Urothelium cell line (cell line): ENCODE measurements at places on chromosomes 16 and 17.

DNA sequence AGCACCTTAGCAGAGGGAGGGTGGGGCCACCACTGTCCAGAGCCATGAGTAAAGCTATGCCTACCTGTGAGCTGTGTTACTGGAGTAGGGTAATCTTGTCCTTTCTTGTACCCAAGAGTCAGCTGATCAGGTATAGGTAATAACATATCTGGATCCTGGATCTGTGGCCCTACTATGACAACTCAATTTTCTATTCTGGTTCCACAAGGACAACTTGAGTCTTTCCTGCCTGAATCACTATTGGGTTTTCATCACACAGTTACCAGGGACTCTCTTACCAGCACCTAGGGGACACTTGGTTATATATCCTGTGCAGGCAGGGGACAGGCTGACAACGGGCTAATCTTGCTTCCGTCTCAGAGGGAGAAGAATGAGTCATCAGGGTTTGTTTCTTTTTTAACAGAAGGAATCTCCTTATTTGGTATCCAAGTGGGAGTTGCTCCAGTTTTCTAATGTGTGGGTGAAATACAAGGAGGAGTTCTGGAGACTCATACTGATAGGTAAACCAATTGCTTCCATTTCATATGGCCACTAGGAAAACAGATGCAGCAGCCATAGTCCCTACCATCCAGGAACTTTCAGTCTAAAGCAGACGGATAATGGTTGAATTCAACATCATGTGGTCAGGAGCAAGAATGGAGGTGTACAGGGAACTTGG is 6.8 kb downstream of the ZNF267 start:
- no peak for DNase-seq

GRCh38 chr17:44349553-44350070 is 4.5 kb downstream of the GRN start:
- no peak for DNase-seq

DNA sequence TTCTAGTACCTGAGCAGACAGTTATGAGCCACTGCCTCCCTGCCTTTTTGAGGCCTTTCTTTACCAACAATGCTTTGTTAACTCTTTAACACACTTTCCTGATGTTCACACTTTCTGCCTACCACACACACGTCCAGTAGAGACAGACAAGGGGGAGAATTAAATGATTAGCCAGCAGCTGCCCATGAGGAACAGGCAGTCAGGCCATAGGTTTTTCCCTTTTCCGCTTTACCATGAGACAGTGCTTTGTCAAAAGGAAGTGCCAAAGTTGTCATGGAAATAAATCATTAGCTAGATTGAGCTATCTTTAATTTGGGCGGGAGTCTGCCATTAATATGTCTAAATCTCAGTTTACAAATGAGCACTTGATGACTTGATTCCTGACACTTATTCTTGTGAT is 102.1 kb downstream of the PITPNC1 start:
- no peak for DNase-seq

DNA sequence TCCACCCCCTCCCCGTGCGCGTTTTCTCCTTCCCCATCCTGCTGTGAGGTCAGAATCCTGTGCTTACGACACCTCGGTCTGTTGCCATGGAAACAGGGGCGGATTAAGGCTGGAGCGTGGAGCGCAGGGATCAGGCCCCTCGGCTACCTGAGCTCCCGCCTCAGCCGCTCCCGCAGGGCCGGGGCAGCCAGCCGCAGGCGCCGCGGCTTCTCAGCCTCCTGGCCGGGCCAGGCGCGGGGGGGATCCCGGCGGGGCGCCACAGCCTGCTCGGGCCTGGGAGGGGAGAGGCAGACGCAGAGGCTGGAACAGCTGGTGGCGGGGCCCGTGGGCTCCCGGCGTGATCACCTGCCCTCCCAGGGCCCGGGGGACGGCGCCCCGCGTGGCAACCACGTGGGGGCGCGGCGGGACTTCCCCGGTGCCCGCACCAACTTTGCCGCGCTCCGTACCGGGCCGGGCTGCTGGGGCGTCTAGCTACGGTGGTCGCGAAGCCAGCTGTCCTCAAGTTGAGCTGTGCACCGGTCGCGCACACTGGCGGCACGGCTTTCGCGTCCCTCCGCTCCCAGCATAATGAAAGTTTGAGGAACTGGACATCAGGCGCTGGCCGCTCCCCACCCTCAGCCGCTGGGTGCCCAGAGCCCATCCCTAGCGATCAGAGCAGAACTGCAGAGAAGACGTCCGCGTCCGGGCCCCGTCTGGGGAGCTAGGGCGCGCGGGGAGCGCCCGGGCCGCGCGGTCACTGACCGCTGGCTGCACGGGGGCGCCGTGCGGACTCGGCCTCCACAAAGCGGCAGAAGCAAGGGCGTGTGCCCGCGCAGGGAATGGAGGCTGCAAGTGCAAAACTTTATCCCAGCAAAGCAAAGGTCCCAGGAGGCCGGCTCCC is 1.2 kb downstream of the RTN4RL1 start:
- DNase-seq: no peak

DNA sequence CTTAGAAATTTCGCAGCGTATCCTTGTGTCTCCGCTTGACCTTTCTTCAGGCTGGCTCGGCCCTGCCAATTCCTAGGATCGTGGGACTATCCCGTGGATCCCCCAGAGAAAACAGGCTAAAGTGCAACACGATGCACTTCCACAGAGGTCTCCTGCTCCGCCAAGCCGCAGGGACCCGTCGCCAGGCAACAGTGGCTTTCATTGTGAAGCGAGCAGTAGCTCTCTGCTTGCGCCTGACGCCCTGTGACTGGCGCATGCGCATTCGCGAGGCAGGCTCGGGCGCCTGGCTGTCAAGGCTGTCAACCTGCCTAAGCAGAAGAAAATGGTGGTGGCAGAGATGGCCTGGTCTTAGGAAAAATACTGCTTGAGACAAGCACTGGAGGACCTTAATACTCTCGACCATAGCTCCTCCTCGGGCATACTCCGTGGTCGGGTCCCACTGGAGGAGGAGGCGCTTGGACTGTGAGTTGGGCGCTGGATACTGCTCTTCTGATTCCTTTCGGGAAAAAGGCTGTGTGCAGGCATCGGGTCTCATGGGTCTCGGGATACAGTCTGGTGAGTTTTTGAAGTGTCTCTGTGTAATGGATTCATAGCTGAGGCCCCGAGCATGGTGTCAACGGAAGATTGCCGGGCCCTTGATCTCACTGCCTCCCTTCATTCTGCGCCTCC is 2336.1 kb downstream of the TP53TG3F start:
- DNase-seq: peak; percentile 59

DNA sequence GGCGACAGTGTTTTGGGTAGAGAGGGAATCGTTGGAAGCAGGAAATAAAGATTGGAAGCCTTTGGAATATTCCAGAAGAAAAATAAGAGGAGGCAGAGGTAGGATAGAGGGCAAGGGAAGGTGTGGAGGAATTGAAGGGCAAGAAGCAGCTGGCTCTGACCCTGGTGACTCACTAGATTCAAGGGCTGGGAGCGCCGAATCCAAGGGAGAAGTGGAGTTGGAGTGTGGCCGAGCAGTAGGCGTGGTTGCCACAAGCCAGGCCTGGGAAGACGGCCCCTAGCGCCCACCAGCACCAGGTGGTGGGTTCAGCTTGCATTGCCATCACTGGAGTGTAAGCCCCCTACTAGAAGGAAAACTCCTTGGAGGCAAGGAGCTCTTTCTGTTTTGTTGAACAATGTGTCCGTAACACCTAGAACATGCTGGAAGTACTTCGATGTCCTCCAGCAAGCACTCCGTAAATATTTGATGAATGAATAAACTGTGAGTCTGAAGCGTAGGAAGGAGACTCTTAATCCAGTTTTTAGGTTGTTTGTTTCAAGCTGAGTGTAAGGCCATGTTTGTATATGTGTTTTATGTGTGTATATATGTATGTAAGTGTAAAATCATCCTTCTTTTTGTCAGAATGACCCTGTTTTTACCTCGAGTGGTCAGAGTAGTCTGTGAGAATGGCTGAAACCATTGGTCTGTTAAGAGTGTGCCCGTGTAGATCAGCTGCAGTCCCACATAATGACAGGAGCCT is 139.5 kb downstream of the CMIP start:
- peak; percentile 57 for DNase-seq

- DNase-seq: no peak
These were observed 3.9 kb downstream of the RAI1 start for GRCh38 chr17:17684906-17685774.
